ENCODE measurements at places on chromosomes 12 and 14. TPM values are rescaled to one million over a fixed set of nuclear protein-coding genes. Genes with fewer than 3 reads are reported as not detected.

VRTN gene
- not detected for polyA plus RNA-seq

KRT6C gene
- polyA plus RNA-seq: not detected

LRP1-AS gene
- polyA plus RNA-seq: 1.5 TPM

SLC38A4 gene
- 13.8 TPM for polyA plus RNA-seq

ADCY4 gene
- 17.6 TPM for polyA plus RNA-seq

HHIPL1 gene
- polyA plus RNA-seq: 1.2 TPM

SLC17A8 gene
- 0.22 TPM for polyA plus RNA-seq

SYNDIG1L gene
- not detected for polyA plus RNA-seq

CLIP1 gene
- polyA plus RNA-seq: not detected

NOVA1 gene
- polyA plus RNA-seq: 13.6 TPM

SETD1B gene
- polyA plus RNA-seq: 8.5 TPM

MYF5 gene
- polyA plus RNA-seq: 36.0 TPM

BATF gene
- polyA plus RNA-seq: 0.30 TPM

CACNA2D4 gene
- polyA plus RNA-seq: 0.97 TPM

CMA1 gene
- polyA plus RNA-seq: not detected

HOXC4 gene
- polyA plus RNA-seq: 6.5 TPM

Measured in muscle of arm (tissue), 14 donors.